ENCODE measurements at places on chromosomes 7 and 10. TPM values are rescaled to one million over a fixed set of nuclear protein-coding genes. Genes with fewer than 3 reads are reported as not detected.

- no peak for DNase-seq
Measured at GRCh38 chr10:29130190-29130673, 158.6 kb upstream of the LYZL1 start.

GRCh38 chr7:32206987-32207386, 136.8 kb upstream of the PDE1C start:
- DNase-seq, result peak; percentile 15

GRCh38 chr10:53477313-53477675, 704.7 kb upstream of the MBL2 start:
- no peak for DNase-seq

Gene CALCR
- 0.91 TPM for polyA plus RNA-seq

DNA sequence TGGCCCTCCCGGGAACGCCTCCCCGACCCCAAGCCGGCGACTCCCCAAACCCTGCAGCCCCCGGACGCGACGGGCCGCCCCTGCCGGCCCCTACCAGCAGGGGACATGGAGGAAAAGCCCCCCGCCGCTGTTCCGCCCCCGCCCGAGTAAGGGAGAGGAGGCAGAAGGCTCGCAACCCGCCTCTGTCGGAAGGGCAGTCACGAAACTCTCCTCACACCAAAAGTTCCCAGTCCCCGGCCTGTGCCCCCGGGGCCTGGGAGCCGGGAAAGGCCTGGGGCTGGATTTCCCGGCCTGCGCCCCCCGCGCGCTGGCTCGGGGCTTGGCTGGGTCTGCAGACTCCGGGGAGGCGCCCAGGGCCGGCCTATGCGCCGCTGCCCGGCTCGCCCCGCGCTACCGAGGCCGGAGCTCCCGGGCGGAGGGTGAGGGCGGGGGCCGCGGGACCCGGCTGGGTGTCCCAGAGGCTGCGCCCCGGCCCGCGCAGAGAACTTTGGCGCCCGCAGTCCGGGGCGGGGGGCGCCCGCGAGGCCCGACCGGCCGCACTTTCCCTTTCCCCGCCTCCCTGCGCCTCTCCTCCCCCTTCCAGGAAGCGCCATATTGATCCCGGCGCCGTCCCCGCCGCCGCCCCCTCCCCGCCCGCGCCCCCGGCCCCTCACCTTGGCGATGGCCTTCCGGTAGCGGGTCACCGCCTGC, 728 bp downstream of the PARD3 start:
- DNase-seq, result no peak

Gene GIMAP2
- polyA plus RNA-seq, result 10.1 TPM

DNA sequence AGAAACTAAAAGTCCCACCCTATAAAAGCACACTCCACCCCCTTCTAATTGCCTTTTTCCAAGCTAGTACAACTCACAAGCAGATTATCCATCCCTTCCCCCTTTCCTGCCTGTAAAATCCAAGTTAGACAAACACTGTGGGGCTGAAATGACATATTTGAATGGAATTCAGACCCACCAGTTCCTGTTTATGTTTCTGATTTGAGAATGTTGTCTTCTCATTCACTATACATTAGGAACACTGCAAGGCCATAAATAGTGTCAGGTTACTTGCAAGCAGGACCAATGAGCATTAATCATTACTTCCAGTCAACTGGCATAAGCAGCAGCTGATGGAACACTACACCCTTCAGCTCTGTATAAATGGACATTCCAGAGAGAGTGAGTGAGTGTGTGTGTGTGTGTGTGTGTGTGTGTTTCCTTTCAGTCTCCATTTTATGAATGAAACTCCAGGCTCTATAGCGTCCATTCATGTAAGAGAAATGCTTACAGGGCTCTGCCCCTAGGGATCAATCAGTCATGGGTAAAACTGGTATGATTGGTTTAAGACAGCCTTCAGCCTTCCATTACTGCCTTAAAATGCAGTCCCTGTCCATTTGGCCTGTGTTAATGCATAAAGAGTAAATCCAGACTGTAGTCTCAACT, 69.3 kb downstream of the ETV1 start:
- DNase-seq, result peak; percentile 71

Gene HOXA5
- polyA plus RNA-seq, result 70.8 TPM

DNA sequence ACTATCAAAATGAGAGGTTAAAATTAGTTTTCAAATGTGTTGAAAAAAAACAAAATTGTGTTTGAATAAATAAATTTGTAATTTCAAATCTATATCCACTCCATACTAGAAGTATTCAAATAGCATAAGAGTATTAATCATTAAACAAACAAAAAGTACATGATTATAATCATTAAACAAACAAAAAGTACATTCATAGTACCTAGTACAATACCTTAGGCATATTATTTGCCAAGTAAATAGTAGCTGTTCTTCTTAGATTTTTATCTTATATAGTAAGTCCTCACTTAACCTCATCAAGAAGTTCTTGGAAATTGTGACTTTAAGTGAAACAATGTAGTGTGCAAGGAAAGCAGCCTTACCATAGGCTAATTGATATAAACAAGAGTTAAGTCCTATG, 349.3 kb upstream of the VWC2 start:
- DNase-seq, result no peak

DNA sequence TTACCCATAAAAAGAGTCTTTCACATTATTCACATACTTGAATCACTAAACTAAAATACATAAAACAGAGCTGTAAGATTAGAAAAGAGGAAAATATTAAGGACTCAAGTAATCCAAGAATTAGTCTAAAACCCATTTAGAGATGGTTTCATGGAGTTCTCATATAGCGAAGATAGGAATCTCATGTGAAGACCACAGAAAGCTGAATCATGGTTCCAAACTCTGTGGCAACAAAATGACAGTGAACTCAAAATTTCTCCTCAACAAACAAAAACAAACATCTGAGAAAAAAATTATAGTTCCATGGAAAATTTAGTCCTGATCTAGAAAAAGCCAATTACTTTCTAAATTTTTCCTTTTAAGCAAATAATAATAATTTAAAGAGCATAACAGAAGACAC, 34.6 kb downstream of the BAZ1B start:
- no peak for DNase-seq

GRCh38 chr7:1591396-1591795, 21.6 kb upstream of the PSMG3 start:
- no peak for DNase-seq

Gene KLLN
- polyA plus RNA-seq, result 1.7 TPM

DNA sequence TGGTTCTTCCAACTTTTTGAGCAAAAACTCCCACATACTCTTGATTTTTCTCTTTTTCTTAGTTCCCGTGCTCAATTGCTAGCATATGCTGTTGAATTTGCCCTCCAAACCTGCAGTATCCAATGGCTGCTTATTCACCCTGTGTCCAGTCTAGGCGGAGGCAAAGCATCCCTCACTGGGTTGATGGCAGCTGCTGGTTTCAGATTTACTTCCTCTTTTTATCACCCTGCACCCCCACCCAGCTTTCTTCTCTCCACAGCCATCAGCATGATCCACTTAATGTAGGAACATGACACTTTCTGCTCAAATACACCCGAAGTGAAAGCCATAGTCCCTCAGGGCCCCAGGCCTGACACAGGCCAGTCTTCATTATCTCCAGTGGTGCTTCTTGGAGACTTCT, 87.6 kb upstream of the ADARB2 start:
- no peak for DNase-seq

GRCh38 chr7:99953649-99954048, 22.2 kb downstream of the AZGP1 start:
- no peak for DNase-seq

GRCh38 chr7:28330384-28331070, 81.8 kb upstream of the CREB5 start:
- DNase-seq, result no peak

Gene ADARB2
- 1.4 TPM for polyA plus RNA-seq

- no peak for DNase-seq
Measured at GRCh38 chr10:78890506-78890905, 178.3 kb upstream of the ZMIZ1 start.

GRCh38 chr7:15555381-15555859, 6.4 kb downstream of the AGMO start:
- no peak for DNase-seq

GRCh38 chr10:25888627-25889026, 45.4 kb upstream of the MYO3A start:
- DNase-seq, result no peak

DNA sequence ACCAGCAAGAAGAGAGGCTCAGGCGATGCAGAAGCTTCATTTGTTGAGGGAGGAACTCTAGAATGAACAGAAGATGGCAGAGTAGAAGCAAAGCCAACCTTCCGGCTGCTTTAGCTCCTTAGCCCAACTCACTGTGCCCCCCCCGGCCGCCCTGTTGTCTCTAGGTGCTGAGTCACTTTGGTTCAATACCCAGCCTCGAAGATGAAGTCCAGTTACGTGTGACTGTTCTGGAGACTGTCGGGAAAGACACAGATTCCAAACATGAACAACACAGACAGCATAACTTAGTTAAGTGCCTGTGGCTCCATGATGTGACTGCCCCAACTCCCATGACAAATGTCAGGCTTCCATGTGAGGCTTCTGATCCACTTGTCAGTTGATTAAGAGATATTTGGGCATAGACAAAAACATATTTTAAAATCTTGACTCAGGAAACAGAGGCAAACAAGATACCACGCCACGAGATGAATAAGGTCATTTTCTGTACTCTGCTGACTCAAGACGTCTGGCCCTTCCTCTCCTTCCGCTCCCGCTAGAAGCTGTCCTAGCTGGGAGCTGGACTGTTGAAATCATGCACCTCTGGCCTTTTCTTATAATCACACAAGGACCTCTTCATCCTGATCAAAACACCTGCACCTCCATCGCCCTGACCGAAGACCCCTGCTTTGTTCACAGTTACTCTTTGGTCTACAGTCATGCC, 199.3 kb downstream of the FRMD4A start:
- no peak for DNase-seq

Gene CCL24
- polyA plus RNA-seq, result not detected

DNA sequence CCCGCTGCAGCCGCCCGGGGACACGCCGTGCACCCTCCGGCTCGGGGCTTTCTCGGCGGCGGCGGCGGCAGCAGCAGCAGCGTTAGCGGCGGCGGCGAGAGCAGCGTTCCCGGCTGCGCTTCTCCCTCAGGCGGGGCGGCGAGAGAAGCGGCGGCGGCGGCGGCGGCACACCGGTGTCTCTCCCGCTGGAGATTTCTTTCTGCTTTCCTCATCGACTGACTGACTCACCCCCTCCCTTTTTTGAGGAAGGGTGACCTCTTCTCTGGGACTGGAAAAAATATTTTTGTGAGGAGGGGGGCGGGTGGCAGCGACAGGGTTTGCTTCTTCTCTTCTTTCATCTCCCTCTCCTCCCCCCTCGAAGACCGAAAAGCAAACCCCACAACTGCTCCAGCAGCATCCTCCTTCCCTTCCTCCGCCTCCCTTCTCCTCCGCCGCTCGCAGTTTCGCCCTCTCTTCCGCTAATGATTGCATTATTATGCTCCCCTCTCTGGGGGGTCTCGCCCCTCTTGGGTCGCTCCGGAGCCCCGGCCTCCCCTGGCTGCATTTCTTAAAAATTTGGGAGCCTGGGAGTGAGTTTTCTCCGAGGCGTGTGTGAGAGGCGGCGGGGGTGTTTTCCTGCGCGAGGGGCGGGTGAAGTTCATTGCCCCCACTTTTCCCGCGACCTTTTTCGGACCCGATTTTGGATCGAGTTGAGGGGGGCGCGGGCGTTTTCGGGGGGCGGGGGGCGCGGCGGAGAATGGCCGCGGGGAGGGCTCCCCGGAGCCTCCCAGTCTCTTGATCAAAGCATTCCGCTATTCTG, 411 bp downstream of the AUTS2 start:
- no peak for DNase-seq

- no peak for DNase-seq
Measured at GRCh38 chr10:112614586-112614985, 167.6 kb downstream of the VTI1A start.

GRCh38 chr7:132825932-132826835, 249.9 kb upstream of the PLXNA4 start:
- DNase-seq, result no peak

- no peak for DNase-seq
Measured at GRCh38 chr7:94295850-94296249, 98.8 kb upstream of the COL1A2 start.

Gene NUTM2D
- polyA plus RNA-seq, result 14.4 TPM

DNA sequence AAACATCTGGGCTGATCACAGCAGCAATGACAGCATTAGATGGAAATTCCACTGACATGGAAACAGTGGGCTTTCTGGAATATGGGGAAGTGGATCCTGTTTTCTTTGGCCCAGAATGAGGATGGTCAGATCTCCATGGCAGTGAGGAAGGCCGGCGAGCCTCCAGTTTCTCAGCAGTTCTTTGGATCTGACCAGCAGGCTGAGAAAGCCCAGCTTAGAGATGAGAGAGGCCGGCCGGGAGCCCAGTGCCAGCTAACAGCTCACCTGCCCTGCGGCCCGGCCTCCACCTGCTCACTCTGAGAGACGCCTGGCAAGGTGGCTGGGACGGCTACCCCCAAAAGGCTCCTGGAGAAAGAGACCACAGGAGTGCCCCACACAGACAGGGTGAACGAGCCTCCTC, 24.2 kb downstream of the GPER1 start:
- no peak for DNase-seq

- no peak for DNase-seq
Measured at GRCh38 chr7:71485586-71485985, 353.6 kb downstream of the GALNT17 start.

All from left renal cortex interstitium (tissue), 4 donors.